ENCODE measurements at places on chromosomes 4 and X. TPM values are rescaled to one million over a fixed set of nuclear protein-coding genes. Genes with fewer than 3 reads are reported as not detected.

DNA sequence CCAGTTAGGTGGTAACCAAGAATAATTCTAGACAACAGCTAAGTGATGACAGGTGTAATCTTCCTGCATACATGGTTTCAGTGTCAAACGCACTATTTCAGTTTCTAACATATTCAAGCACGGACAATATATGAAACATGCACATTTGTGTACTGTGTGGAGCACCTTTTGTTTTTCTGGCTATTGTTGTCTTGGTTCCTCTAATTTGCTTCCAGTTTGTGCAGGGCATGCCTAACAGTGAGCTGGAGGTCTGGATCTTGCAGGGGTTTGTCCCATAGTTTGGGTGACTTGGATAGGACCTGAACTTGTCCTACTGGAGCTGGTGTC is 70.5 kb upstream of the TBC1D9 start:
- DNase-seq, result no peak

DNA sequence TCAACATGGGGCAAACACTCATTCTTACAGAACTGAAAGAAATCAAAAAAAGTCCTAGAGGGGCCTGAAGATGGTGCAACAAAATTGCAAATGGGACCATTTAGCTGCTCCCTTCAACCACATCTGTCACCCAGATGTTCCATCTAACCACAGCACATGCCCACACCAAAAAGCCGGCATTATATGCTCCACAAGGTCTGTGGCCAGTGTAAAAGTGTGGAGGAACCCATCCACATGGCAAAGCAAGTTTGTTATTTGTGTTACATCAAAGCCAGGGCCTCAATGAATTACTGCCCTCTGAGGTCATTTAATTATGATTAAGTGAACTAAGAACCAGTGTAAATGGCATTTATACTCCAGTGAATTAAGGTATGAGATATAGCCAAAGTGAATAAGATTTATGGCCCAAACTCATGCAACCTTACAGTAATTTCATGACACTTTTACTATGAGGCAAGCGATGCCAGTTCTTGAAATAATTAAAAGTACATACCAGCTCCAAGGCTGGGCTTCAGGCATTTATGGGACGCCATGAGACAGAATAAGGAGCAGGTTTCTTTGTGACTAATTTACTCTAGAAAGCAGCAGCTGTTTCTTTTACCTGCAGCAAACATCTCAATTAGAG is 48.7 kb upstream of the FGF16 start:
- DNase-seq, result no peak

- DNase-seq, result no peak
Measured at GRCh38 chr4:160847228-160847627, 1316.6 kb downstream of the FSTL5 start.

DNA sequence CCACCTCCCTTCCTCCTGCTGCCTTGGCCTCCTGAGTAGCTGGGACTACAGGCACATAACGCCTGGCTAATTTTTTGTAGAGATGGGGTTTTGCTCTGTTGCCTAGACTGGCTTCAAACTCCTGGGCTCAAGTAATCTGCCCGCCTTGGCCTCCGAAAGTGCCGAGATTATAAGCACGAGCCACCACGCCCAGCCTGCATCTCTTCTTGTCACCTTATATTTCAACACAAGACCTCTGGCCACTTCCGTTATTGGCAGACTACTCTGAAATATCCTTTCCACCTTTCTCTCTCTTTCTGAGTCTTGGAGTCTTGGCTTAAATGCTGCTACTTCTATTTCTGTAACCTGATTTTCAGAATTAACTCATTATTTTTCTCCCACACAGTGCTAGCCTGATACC is 5.6 kb downstream of the KIAA0232 start:
- DNase-seq, result no peak

Gene PABPC1L2B
- not detected for total RNA-seq

Gene PAGE2B
- not detected for total RNA-seq

Gene CXCL13
- total RNA-seq, result 115 TPM

GRCh38 chr4:3715061-3715854 is 50.9 kb upstream of the ADRA2C start:
- DNase-seq, result peak; percentile 49

Measured in right lobe of liver (tissue), 6 donors.